ENCODE measurements at places on chromosomes 16 and 17. TPM values are rescaled to one million over a fixed set of nuclear protein-coding genes. Genes with fewer than 3 reads are reported as not detected.

NTN1 gene
- 16.7 TPM for total RNA-seq

VAT1L gene
- 29.2 TPM for total RNA-seq

JPH3 gene
- total RNA-seq = 12.0 TPM

HS3ST6 gene
- 0.38 TPM for total RNA-seq

ADGRG3 gene
- total RNA-seq = 1.4 TPM

TANGO6 gene
- 34.4 TPM for total RNA-seq

LGALS9 gene
- 7.1 TPM for total RNA-seq

RNU2-1 gene
- total RNA-seq = not detected

RHBDF1 gene
- total RNA-seq = 36.1 TPM

CEP295NL gene
- 11.7 TPM for total RNA-seq

KRTAP1-5 gene
- not detected for total RNA-seq

MYH13 gene
- total RNA-seq = 5.9 TPM

PDE6G gene
- 6.4 TPM for total RNA-seq

SLC25A39 gene
- total RNA-seq = 49.3 TPM

C16orf54 gene
- total RNA-seq = 0.44 TPM

KRTAP2-2 gene
- not detected for total RNA-seq

ZNF469 gene
- total RNA-seq = 11.7 TPM

IL32 gene
- total RNA-seq = 33.9 TPM

CTRB2 gene
- not detected for total RNA-seq

C16orf96 gene
- 0.38 TPM for total RNA-seq

TBX4 gene
- not detected for total RNA-seq

ENPP7 gene
- not detected for total RNA-seq

PRCD gene
- 14.3 TPM for total RNA-seq

Data from camera-type eye (tissue), 1 donor.